ENCODE measurements at places on chromosomes 7 and 10.

DNA sequence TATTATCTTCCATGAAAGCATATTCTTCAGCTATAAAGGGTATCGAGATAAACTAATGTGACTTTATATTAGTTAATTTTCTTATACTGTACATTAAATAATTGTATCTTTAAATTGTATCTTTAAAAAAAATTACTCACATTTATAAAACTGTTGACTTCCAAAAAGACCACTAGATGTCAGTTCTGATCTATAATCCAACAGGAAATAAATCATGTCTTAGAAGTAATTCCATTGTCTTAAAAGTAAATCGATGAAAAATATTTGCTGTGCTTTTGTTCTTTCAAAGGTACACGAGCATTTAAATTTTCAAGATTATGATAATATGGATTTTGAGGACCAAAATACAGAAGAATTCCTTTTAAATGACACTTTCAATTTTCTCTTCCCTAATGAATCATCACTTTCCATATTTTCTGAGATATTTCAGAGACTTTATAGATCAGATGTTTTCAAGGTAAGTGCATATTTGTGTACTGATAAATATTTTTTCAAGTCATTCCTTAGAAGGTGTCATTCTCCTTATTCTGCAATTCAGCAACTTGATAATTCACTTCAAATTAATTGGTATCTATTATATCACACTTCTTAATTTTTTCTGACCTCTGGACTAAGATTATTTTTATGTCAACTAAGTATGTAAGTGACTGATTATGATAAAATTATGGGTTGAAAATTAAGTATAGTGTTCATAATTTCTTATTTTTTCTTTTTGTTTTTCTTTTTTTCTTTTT lies 138.5 kb downstream of the CPED1 start:
- DNase-seq, result no peak

GRCh38 chr7:129775695-129776361 lies 164.3 kb downstream of the NRF1 start:
- no peak for DNase-seq

DNA sequence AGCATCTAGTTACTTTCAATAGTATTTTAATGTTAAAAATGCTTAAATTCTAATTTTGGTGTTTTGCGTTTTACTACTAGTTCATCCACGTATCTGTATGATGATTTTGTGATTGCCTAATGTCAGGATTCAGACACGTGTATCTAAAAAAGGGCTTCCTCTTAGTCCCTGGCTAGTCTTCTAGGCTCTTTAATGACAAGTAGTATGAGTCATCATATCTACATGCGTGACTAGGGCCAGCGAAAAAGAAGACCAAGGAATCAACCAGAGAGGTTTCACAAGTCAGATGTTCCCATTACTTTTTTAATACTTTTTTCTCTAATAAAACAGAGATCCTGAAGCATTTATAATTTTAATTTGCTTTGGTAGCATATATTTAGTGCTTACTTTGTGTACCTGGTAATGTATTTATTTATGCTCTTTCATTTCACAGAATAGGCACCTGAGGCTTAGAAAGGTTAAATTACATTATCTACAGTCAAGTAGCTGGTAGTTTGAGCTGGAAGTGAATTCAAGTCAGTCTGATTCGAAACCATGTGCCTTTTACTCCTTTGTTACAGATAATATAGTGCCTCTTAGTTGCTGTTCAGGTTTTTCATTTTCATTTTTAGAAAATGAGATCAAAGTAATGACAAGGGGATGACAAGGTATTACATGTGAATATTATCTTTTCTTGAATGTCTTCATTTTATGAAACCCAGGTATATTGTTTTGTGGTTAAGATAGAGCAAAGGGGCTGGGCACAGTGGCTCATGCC lies 140.3 kb downstream of the FOXP2 start:
- no peak for DNase-seq

GRCh38 chr10:100645613-100646392 lies 99.6 kb upstream of the PAX2 start:
- no peak for DNase-seq

DNA sequence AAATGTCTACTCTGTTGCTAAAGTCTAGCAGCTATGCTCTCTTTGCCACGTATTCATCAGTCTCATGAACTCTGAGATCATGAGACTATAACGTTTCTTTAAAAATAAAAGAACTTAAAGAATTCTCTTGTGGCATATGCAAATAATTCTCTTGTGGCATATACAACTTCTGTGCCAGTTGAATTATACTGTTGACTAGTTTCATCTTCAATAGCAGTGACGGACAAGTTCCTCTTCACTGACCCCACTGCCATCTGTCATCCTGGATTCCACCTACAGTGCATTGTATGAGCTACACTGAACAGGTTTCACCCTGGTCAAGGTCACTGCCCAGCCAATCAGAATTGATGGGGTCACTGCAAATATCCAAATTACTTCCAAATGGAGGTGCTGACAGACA lies 88.2 kb downstream of the CD36 start:
- DNase-seq, result no peak

DNA sequence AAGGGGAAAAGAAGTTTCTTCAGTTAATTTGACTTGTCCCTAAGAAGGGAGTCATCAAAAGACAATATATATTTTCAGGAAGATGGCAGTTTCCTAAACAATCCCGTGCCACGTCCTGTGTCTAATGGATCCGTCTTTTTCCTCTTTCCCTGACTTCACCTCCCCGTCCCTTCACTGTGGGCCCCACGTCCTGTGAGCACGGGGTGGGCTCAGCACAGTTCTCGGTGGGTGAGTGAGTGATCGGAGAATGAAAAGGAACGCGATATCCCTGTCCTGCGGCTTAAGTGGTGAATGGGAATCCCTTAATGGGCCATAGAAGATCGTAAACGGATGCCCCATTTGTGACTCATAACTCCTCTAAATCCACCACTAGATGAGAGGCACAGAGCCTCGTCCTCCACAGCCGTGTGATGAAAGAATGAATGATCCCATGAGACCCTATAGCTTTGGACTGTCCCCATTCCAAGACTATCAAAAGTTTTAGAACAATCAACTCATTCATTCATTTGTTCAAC lies 63.5 kb upstream of the PITRM1 start:
- DNase-seq, result no peak

DNA sequence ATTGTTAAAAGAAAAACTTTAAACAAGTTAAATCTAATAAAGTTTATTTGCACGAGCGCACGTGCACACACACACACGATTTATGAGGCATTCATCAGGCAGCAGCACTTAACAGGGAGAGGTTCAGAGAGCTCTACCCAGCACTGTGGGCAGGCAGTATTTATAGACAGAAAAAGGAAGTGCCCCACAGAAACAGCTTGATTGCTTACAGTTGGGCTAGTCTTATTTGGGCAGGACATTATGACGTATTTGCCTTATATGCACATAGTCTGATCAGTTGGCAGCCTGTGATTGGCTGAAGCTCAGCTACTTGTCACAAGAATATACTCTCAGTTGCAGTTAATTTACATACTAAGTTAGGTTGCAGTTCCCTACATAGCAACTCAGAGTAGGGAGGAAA lies 1.2 kb upstream of the SDHAF3 start:
- DNase-seq, result no peak

DNA sequence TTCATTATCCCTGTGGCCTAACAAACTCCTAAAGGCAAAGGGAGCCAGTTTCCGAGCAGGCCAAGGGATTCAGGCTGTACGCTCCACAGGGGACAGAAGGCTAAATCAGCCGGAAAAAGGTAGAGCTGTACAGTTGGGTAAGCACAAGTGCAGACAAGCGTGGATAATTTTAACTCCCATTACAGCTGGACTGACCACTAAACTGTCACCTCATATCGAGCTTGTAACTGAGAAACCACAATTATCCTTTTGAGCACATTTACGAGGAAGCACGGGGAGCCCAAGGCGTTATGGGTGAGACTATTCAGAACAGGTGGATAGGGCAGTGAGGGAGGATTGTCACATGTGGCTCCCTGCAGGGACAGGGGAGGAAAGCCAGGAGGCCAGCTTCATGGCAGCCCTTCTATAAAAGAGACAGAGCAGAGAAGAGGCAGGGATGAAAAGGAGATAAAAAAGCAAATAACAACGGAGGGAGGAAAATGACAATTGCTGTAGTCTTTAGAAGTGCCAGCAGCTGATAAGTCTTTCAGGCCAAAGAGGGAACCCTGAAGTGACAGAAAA lies 288.0 kb downstream of the FGFR2 start:
- no peak for DNase-seq

DNA sequence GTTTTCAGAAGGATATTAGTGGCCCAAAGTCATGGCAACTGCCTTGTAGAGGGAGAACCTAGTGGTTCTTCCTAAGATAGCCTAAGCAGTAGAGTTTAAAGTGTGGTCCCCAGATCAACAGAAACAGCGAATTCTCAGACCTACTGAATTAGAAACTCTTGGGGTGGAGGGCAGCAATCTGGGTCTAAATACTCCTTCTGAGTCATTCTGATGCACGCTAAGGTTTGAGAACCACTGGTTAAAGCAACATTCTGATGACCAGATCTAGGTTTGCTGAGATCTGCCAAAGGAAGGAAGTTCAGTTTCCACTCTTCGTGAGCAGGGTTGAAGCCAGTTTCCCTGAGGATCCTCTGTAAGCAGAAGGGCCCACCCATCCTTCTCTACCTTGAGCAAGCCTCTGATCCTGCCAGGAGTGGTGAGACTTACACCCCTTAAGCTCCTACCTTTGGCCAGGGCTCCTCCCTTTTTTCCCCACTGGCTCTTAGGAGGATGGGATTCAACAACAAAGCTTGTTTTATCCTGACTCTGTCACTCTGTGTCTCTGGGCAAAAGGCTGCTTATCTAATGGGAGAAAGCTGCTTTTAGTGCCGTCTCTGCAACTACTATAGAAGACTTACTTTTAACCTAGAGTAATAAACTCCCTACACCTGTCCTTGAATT lies 26.8 kb upstream of the TRUB1 start:
- no peak for DNase-seq

- no peak for DNase-seq
These were observed 84.0 kb downstream of the SEMA3D start for GRCh38 chr7:85102813-85103350.

DNA sequence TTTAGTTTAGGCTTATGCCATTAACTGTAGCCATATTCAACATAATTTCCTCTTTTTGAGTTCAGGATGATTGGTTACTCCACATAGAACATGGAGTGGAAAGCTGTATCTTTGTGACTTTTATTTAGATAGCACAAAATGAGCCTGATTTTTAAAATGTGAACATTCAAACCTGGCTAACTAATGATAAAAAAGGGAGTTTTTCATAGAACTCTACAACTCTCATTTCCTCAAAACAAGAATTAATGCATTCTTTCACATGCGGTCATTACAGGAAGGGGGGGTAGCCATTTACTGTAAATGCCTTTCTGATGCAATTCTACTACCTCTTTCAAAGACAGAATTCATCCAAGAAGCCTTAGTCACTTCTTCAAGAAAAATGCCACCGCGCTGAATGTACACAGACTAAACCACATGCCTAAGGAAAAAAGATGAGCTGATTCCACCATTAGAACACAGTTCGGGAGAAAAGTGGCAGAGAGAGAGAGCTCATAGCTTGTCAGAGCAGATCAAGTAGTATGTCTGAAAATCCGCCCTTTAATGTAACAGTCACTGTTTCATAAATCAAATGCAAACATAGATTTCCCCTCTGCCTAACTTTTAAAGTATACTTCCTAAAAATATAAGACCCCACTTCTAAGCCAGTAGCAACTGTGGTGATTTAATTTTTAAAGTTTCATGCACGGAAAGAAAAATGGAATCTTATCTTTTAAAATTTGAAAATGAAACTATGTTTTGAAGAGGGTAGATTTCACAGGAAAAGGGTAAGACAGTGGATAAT lies 226.4 kb upstream of the KLF14 start:
- no peak for DNase-seq

GRCh38 chr7:137847568-137848050 lies 835 bp upstream of the DGKI start:
- no peak for DNase-seq

GRCh38 chr7:22563032-22563501 lies 63.1 kb upstream of the STEAP1B start:
- DNase-seq, result no peak

- DNase-seq, result no peak
These were observed 198.8 kb downstream of the TNS3 start for GRCh38 chr7:47383072-47383471.

DNA sequence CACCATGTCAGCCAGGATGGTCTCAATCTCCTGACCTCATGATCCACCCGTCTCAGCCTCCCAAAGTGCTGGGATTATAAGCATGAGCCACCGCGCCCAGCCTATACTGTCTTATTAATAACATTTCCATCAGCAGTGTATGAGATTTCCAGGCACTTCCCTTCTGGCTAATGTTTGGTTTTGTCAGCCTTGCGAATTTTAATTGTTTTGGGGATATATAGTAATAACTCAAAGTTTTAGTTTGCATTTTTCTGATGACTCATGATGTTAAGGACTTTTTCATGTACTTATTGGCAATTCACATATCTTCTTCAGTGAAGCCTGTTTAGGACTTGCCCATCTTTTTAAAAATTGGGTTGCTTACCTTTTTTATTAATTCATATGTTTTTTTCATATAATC lies 76.0 kb downstream of the TMEM270 start:
- no peak for DNase-seq

GRCh38 chr7:81926154-81926553 lies 156.3 kb upstream of the HGF start:
- DNase-seq, result no peak

DNA sequence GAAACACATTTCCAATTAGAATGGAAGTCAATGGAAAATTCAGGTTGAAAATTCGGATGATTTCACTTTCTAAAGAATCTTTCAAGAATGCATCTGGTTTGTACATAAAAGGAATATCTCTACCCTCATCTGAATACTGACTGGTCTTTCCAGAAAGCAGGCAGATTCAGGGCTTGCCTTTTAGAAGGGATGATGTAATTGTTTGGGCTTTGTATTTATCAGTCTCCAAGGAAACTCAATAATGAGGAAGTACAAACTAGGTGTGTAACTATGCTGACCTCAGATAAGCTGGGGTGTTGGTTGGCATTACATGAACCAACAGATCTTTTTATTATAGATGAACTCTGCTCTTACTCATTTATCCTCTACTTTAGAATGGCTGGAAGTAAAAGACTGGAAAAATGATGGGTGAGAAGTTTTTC lies 24.1 kb downstream of the PDLIM1 start:
- DNase-seq, result no peak

- DNase-seq, result no peak
These were observed 50.0 kb downstream of the PRPF18 start for GRCh38 chr10:13636776-13637175.

DNA sequence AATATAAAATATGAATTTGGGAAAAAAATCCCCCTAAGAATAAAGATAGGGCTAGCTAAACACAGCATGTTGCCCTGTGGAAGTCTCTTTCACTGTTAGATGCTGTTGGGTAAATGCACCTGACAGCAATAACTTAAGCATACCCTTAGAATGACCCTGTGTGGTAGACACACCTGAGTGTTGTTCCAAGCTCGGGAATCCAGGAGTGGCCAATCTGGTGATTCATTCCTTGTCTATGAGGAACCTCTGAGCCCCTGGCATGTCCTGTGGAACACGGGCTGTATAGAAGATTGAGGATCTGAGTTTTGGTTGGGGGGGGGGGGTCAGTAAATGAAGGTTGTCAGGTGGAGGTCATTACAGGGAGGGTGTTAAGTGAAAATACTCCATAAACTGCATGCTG lies 730.0 kb upstream of the IGFBP3 start:
- no peak for DNase-seq
